HepG2 (cell line): ENCODE measurements at places on chromosomes 2 and 18.
A peak's percentile ranks its signal among the peaks of the same experiment; 100 is the strongest.

- DNase-seq = no peak
These were observed 24.2 kb downstream of the MAP3K20 start for GRCh38 chr2:173099804-173100203.

GRCh38 chr18:24075767-24076597, 61.4 kb downstream of the TTC39C start:
- peak; percentile 97 for DNase-seq

- peak; percentile 91 for DNase-seq
These were observed 5.8 kb downstream of the NT5DC4 start for GRCh38 chr2:112726487-112727190.

- no peak for DNase-seq
These were observed 4.1 kb downstream of the ITGA6 start for GRCh38 chr2:172431463-172431862.

- DNase-seq = no peak
These were observed 459 bp upstream of the ATP6V1C2 start for GRCh38 chr2:10720947-10721395.

DNA sequence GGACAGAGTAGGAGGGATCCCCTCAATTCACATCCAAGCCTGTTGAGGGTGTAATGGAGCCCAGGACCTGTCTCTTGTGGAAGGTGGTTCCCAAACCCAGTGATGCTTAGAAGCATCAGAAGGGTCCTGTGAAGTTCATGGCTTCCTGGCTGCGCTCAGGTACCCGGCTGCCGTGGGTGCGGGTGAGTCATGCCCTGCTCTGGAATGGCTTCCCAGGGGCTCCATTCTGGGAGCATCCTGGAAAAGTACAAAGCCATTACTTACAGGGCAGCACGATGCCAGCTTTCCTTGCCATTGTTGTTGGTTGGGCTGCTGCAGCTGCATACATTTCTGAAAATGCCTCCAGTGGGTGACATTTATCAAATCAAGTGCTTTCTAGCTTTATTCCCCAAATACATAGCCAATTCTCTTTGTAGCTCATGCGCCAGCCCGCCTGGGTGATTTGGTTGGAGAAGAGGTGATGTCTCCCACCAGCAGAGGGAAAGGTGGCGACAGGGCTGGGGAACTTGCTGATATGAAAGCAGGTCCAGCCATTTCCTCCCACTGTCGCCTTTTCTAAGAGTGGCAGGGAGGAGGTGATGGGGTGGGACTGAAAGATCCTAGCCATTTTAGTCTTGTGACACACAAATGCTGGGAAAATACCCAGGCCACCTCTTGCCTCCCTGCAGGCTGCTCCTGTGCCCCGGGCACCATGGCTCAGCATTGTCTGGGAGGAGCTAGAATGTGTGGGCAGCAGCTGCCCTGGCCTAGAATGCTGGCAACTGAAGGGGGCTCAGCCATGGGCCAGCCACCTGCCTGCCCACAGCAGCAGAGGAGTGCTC, 65.9 kb upstream of the HPCAL1 start:
- DNase-seq = no peak

DNA sequence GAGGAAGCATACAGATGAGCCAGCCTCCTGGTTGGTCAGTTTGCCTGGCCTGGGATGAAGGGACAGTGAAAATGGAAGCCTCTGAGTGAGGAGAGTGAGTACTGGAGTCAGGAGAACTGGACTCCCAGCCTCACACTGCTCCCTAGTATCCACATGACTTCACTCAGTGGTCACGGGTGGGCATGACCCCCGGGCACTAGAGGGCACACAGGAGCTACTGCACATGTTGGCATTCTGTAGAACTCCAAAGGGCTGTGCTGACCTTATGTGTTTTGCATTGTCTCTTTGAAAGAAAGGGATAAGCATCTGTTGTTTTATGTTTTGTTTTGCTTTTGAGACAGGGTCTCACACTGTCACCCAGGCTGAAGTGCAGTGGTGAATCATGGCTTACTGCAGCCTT, 23.7 kb downstream of the NCAPH start:
- DNase-seq = no peak

DNA sequence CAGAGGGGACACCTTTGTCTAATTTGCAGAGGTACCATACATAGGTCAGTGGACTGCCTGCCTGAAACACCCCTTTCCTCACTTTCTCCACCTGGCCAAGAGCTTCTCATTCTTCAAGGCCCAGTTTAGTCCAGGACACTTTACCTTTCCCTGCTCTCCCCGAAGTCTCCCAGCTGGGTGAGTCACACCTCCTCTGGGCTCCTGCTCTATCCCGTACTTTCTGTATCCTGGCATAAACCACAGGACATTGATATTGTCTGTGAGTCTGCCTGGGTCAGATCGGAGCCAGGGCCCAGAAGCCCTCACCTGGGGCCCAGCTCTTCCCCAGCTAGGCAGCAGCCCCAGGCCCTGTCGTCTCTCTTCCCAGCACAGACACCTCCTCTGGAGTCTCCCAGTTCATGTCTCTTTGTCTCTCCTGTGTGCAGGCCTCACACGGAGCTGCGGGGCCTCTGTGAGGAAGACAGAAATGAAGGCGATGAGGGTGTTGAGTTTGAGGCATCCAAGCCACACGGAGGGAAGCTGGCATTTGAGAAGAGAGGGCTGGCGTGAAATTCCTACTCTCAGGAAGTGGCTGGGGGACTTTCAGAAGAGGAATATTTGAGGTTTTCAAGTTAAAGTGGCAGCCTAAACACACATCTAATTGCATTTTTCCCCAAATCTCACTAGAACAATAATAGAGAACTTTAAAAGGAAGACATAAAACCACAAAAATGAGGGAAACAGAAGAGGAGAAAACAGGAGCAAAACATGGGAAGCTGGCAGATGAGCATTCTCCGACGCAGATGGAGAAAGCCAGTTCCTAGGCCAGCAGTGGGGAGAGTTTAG, 79.6 kb upstream of the LAPTM4A start:
- DNase-seq = no peak

DNA sequence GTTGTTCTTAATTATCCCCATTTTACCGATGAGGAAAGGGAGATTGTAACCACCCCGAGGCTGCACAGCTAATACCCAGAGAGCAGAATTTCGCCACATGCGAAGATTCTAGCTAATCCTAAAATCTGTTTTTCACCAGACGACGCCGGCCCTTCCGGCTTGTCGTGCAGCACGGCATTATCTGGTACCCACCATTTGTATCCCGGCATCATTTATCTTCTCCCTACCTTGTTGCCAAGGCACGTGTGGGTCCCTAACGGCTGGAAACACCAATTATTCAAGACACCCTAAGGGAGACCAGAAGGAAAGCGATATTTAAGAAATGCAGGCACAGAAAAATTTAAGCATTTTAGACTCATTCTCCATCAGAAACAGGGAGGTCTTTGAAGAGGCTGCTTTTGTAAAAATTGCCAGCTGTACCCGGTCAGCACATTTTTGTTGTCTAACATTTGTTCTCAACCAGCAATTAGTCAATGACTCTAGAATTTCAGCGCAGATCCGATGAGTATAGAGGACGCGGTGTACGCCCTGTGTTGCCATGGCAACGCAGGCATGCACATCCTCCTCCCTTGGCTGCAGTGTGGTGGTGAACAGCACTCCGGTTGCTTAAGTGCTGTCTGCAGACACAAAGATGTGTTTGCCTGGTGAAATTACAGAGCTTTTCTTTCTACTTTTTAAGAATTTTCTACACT, 111.6 kb downstream of the AGAP1 start:
- no peak for DNase-seq
